Activated CD4-positive, CD25-positive, alpha-beta regulatory T cell treated with anti-CD3 and anti-CD28 coated beads, Interleukin-2, amount 50 U/mL, for 16 hours (primary cell): ENCODE measurements at places on chromosomes 2 and 18.

GRCh38 chr2:46181789-46182530, 115.2 kb upstream of the EPAS1 start:
- DNase-seq: no peak

DNA sequence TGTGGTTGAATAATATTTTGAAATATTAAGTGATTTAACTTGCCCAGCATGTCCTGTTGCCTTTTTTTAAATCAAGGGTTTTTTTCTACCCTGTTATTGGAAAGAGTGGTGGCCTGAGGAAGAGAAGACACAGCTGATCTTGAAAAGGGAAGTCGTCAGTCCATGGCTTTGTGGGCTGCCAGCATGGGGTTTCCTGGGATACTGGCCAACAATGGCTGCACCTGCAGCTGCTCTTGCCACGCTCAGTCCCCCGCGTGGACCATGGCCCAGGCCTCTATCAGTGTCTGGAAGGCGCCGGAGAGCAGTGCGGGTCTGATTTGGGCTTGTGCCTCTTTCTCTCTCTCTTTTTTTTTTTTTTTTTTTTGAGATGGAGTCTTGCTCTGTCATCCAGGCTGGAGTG, 99.3 kb downstream of the ASB1 start:
- no peak for DNase-seq

GRCh38 chr18:36358141-36358540, 60.6 kb downstream of the FHOD3 start:
- no peak for DNase-seq

DNA sequence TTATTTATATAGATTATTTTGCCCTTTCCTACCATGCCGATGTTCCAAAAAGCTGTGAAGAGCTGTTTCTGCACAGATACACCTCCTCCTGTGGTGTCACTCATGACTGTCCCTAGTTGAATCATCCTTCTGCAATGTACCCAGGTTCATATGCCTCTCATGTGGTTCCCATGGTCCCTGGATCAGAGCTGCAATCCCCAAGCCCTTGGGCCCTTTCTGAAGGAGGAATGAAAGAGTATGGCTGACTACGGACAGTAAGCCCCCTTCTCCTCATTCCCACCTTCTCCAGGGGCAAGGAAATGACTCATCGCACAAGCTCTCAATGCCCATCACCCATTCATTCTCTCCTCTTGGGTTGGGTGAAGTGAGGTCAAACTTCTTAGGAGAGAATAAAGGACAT, 63.9 kb upstream of the ACVR1 start:
- DNase-seq: no peak

- no peak for DNase-seq
Measured at GRCh38 chr2:68807821-68808266, 63.4 kb downstream of the BMP10 start.

DNA sequence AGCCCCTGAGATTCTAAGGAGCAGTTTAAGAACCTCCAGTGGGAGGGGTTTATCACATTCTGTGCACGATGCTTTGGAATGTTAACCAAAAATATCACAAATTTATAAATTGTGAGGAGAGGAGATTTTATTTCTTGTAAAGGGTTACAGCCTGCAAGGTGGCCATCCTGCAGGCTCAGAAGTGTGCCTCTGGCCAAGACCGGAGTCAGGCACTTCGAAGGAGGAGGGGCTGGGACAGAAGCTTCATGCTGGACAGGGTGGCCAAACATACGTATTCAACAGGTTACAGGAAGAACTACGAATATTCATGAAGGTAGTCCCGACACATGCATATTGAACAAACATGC, 144.1 kb upstream of the NCK2 start:
- no peak for DNase-seq

- no peak for DNase-seq
Measured at GRCh38 chr2:211035548-211036185, 479.3 kb downstream of the CPS1 start.

- no peak for DNase-seq
Measured at GRCh38 chr2:200708943-200709342, 102.8 kb upstream of the BZW1 start.

GRCh38 chr2:210132239-210132638, 39.0 kb downstream of the KANSL1L start:
- DNase-seq: no peak

DNA sequence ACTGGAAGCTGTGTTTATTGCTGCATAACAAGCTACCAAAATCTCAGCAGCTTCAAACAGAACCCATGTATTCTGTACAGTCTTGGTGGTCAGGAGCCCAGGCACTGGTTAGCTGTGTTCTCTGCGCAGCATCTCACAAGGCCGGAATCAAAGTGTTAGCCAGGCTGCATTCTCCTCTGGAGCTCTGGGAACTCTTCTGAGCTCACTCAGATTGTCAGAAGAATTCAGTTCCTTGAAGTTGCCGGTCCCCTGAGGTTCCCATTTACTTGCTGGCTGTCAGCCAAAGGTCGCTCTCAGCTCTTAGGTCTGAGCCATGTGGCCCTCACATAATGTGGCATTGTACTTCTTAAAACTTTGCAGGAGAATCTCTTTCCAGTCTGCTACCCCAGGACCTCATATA, 123.6 kb upstream of the SMIM21 start:
- no peak for DNase-seq

- DNase-seq: no peak
Measured at GRCh38 chr2:226158229-226158628, 641.4 kb downstream of the IRS1 start.

DNA sequence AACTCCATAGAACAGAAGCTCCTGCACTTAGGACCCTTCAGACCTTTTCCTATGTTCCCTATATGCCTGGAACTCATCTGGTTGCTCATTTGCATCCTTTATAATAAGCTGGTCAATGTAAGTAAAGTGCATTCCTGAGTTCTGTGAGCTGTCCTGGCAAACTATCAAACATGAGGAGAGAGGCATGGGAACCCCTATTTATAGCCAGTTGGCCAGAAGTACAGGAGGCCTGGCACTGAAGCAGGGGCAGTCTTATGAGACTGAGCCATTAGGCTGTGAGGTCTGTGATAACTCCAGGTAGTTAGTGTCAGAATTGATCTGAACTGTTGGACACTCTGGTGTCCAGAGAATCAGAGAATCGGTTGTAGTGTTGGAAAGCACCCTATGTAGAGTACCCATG, 88.4 kb downstream of the EHD3 start:
- no peak for DNase-seq

GRCh38 chr2:102117472-102117858, 25.1 kb upstream of the IL1R1 start:
- no peak for DNase-seq

- no peak for DNase-seq
Measured at GRCh38 chr2:190540048-190540447, 5.5 kb upstream of the NEMP2 start.

GRCh38 chr2:26292646-26293045, 47.9 kb downstream of the HADHB start:
- DNase-seq: no peak

DNA sequence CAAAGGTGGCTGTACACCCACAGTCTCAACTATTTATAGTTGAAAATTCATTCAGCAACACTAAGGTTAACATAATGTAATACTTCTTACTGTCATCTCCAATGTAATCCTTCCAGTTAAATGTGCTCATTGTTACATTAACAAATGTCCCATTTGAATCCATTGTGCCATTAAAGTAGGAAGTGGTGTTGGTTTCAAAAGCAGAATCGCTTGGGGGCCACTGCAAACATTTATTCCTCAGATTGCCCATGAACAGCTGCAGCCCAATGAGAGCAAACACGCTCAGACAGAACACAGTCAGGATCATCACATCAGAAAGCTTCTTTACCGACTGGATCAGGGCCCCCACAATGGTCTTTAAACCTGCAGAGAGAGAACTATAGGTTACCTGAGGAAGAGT, 41.4 kb downstream of the SCN3A start:
- DNase-seq: no peak

GRCh38 chr2:45763255-45763654, 111.8 kb downstream of the PRKCE start:
- DNase-seq: no peak

GRCh38 chr2:239149501-239149900, 251.3 kb downstream of the HDAC4 start:
- no peak for DNase-seq

DNA sequence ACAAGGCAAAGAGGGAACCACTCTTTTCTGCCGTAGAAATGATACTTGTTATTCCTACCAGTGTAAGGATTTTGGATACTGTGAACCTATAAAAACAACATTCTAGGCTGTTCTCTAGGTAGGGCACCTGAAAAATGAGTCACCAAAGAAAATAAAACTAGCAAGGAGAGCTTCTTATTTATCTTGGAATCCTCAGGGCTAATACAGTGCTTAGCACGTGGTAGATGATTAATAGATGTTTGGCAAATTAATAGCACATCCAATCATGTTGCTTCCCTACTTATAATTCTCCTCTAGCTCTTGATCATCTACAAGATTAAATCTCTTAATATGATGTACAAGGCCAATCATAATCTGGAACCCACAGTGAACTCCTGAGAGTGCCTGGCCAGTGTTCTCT, 73.1 kb downstream of the AAK1 start:
- DNase-seq: no peak

- DNase-seq: no peak
Measured at GRCh38 chr2:30110773-30111172, 36.0 kb upstream of the YPEL5 start.

- no peak for DNase-seq
Measured at GRCh38 chr18:68803356-68803755, 5.5 kb downstream of the CCDC102B start.

GRCh38 chr2:11508279-11508678, 25.6 kb upstream of the GREB1 start:
- DNase-seq: no peak

DNA sequence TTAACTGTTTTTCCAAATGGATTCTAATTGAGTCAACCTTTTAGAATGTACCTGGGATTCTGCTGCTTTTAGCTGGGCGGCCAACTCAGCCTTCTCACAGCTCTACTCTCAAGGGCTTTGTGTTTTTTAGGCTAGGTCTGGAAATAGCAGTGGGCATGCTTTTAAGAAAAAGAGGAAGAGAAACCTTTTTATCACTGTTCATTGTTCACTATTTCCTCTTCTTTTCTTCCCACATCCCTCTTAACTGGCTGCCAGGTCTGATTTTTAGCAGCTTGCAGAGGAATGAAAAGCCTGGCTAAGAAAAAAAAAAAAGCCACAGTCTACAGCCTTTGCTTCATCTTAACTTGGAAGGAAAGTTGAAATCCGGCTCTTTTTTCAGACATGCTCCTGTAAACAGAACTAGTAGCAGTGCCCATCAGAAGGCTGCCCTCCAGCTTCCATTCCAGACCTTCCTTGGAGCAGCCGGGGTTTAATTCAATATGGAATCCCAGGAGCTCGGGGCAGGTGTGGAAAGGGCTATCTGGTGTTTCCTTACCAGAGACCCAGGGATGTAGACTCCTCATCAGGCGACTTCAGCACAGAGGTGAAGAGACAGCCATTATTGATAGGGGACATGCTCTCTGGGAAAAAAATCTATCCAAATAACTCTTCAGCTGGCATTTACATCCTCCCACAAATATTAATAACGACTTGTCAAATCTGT, 230.7 kb downstream of the MYO3B start:
- no peak for DNase-seq

GRCh38 chr2:207970826-207971180, 54.5 kb downstream of the PLEKHM3 start:
- DNase-seq: no peak

DNA sequence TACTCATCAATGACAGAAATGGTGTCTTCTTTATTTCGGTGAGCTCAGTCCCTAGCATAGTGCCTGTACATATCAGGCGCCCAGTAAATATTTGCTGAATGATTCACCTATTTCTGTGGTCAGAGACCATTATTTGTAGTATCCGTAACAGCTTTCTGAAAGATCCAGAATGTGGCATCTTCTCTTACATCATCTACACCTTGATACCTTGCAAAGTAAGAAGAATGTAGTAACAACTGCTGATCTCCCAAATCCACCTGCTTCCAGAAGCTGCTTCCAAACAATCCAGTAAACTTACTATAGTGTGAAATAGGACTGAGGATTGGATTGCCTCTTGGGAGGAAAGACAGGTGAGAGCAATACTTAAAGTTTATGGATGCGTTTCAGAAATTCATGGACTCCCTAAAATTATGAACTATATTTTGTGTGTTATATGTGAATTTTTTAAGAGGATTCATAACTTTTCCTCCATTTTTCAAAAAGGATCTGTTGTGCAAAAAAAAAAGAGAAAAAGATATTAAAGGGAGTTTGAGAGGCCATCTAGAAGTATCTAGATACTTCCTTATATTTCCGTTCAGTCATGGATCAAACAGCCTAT, 945 bp upstream of the ASXL2 start:
- no peak for DNase-seq

GRCh38 chr2:136424112-136424511, 306.2 kb upstream of the CXCR4 start:
- no peak for DNase-seq

DNA sequence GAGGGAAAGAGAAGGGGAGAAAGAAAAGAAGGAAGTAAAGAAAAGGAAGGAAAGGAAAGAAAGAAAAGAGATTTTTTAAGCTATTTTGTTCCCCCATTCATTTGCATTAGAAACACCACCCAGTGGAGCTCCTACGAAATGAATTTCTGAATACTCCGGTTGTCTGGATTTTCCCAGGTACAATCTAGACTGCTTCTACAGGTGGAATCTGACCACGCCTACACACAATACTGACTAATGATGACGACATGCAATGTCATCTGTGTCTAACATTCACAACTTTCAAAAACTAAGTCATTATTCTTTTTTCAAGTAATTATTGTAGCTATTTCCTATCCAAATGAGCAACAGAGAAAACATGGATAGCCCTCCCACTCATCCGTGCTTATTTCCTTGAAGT, 121.7 kb downstream of the ZNF516 start:
- no peak for DNase-seq

DNA sequence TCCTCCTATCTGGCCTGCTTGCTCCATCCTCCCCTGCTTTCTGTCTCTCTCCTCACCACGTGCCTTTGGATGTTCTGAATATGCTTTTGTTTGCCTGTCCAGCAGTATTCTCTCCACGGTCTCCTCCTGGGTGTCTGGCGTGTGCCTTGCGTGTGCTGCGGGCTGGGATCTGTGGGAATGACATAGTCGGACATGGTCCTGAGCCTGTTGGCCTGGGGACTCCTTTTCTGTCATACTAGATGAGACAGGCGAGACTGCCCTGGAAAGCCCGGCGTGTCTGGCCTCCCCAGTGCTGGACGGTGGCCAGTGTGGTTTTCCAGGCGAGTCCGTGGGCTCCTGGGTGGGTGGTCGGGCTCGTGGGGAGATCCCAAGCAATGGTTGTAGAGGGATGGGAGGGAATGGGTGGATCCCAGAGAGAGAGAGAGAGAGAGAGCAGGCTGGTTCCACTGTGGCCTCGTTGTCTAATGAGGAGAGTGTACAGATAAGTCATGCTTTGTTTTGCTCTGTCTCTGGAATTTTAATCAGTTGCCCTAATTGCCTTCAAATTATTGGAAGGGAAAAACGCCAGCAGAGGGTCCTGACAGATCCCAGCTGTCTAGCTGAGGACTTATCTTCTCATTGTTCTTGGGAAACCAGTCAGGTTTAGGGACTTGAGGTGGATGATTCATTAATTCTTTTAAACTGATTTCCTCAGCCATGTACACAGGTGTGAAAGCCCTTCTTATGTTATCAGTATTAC, 58.3 kb downstream of the HPCAL1 start:
- no peak for DNase-seq
